NCI-H1105 treated with DMSO at 0.1 percent for 48 hours (cell line): ENCODE measurements at places on chromosomes 7 and 10.

DNA sequence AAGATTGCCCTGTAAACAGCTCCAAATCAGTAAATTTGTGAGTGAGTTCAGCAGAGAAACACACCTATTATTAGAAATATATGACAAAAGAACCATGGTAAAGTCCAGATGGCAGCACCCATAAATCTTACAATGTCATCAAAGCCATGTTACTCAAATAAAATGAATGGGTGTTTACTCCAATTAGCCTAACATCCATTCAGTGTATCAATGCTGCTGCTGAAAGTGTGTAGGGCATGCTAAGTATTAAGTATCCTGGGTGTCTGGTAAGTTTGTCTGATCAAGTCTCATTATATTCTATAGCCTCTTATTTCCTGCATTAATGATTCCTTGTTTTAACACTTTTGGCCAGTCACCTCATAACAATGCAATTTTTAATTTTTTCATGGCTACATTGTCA, 185.5 kb upstream of the STEAP4 start:
- DNase-seq, result peak; percentile 90

DNA sequence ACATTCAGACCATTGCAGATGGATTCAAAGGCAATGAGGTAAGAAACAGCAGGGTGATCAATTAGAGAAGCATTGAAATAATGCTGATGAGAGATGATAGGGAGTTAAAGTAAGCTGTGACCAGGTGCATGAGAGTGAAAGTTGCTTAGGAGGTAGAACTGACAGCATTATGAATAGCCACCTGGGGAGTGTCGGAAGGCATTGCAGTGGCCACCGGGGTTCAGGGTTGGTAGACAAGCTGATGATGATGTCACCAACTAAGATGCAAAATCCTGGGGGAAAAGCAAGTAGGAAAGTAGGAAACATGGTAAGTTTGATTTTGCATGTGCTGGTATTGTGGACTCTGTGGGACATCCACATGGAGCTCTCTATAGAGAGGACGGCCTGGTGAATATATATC, 211.9 kb upstream of the ETV1 start:
- DNase-seq, result no peak

- DNase-seq, result no peak
Observed at GRCh38 chr10:113202011-113202410, 252.0 kb downstream of the TCF7L2 start.

- peak; percentile 51 for DNase-seq
Observed at GRCh38 chr10:97407211-97407951, 6.2 kb upstream of the RRP12 start.

GRCh38 chr7:143356414-143357050, 6.0 kb downstream of the FAM131B start:
- DNase-seq, result no peak

DNA sequence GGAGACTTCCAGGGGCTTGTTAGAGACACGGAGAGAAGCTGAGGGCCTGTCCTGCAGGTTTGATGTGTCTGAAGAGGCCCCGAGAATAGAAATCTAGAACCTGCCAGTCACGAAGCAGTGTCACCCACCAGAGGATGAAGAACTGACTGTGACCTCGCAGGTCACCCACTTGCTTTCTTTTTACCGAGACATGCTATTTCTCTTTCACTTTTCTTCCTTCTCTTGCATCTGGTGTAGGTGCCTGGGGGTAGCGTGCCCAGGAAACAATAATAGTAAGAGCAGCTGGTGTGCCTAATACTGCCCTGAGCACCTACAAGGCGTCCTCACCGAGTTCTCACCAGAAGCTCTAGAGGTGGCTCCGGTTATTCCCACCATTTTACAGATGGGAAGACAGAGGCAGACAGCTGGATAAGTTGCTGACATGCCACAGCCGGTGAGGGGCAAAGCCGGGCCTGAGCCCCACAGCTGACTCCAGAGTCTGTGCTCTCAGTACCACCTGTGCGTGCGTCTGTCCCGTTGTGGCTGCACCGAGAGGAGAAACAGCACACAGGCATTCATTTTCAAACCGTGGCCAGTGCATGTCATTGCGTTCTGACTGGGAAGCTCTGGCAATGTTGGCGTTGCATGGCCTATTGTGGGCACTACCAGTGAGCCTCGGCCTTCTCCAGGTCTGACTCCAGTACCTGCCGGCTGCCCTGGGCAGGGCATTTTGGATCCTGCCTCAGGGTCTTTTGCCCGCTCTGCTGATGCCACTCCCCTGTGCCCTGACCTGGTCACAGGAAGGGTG, 7.8 kb downstream of the CHST3 start:
- DNase-seq, result no peak

GRCh38 chr10:127151981-127152699, 44.3 kb downstream of the INSYN2A start:
- no peak for DNase-seq
